ENCODE measurements at places on chromosomes 4 and X.

- DNase-seq: no peak
Observed at GRCh38 chrX:123834116-123834515, 25.7 kb upstream of the XIAP start.

- no peak for DNase-seq
Observed at GRCh38 chr4:136342666-136343065, 1189.6 kb downstream of the PCDH18 start.

- no peak for DNase-seq
Observed at GRCh38 chrX:103697687-103698086, 11.2 kb upstream of the MORF4L2 start.

DNA sequence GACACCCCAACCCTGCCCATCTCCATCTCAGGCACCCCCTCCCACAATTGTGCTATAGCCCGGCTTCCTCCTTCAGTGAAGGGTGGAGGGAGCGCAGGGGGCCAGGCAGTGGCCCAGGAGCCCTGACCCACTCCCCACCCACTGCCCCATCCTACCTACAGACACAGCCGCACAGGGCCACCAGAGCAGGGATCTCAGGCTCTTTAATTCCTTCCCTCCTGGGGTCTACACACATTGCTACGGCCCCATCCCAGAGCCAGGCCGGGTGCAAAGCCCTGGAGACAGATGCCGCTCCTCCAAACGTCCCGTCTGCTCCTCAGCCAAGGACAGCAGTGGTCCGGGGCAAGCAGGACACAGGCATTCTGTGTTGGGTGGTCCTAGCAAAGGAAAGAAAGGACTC is 12.8 kb upstream of the DUSP9 start:
- no peak for DNase-seq

GRCh38 chr4:15232366-15233263 is 195.2 kb upstream of the C1QTNF7 start:
- no peak for DNase-seq

DNA sequence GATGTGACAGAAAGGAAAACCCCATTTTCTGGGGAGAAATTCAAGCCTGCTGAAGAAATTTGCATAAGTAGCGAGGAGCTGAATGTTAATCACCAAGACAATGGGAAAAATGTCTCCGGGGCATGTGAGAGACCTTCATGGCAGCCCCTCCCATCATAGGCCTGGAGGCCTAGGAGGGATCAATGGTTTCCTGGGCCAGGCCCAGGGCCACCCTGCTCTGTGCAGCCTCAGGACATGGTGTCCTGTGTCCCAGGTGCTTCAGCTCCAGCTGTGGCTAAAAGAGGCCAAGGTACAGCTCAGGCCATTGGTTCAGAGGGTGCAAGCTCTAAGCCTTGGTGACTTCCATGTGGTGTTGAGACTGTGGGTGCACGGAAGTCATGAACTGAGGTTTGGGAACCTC is 31.2 kb downstream of the ETDB start:
- no peak for DNase-seq

- peak; percentile 66 for DNase-seq
Observed at GRCh38 chr4:15882675-15883086, 55.9 kb downstream of the FGFBP1 start.

GRCh38 chr4:95049551-95050233 is 291.9 kb downstream of the BMPR1B start:
- DNase-seq: no peak

- DNase-seq: no peak
Observed at GRCh38 chr4:97139791-97140190, 1003.5 kb downstream of the STPG2 start.

GRCh38 chr4:183443655-183444213 is 702 bp upstream of the CDKN2AIP start:
- no peak for DNase-seq

- DNase-seq: peak; percentile 4
Observed at GRCh38 chr4:165873298-165874071, 448 bp downstream of the TLL1 start.

GRCh38 chr4:3285558-3286334 is 7.1 kb upstream of the RGS12 start:
- no peak for DNase-seq

DNA sequence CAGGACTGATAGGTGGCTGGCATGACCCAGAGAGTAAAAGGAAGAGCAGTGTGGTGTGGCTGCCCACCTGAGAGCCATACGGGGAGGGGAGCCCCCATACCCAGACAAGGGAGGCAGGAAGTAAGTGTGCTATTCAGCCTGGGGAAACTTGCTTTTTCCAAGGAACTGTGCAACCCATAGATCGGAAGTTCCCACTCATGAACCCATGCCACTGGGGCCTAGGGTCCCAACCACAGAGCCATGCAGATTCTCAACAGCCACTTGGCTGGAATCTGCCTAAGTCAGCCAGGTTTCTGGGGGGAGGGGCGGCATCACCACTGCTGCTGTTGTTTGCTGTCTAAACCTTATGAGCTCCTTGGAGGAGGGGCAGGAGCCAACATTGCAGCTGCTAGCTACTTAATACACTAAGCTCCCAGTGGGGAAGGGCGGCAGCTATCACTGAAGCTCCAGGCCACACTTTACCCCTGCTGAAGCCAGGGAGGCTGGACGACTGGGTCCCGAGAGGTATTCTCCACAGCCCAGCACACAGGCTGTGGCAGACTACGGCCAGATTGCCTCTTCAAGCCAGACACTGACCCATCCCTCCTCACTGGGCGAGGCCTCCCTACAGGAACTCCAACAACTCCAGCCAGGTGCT is 410.4 kb downstream of the INPP4B start:
- DNase-seq: peak; percentile 14

GRCh38 chr4:85675076-85676049 is 200.4 kb downstream of the ARHGAP24 start:
- DNase-seq: no peak

DNA sequence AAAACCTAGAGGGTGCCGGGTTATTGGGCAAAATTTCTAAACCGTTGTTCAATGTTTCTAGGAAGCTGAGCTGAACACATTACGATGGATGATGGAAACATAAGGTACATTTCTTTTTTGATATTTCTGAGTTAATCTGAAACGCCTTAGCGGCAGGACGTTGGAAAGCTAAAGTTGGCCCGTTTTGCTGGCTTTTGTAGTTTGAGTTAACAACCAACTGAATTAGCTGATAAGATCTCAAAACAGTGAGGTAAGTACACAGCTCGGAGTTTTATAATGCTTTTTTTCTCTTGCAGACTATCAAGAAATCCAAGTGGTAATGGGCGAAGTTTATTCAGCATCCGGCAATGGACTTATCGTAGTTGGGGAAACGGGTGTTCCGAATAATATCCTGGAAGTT is 73.5 kb downstream of the PRSS12 start:
- DNase-seq: no peak

DNA sequence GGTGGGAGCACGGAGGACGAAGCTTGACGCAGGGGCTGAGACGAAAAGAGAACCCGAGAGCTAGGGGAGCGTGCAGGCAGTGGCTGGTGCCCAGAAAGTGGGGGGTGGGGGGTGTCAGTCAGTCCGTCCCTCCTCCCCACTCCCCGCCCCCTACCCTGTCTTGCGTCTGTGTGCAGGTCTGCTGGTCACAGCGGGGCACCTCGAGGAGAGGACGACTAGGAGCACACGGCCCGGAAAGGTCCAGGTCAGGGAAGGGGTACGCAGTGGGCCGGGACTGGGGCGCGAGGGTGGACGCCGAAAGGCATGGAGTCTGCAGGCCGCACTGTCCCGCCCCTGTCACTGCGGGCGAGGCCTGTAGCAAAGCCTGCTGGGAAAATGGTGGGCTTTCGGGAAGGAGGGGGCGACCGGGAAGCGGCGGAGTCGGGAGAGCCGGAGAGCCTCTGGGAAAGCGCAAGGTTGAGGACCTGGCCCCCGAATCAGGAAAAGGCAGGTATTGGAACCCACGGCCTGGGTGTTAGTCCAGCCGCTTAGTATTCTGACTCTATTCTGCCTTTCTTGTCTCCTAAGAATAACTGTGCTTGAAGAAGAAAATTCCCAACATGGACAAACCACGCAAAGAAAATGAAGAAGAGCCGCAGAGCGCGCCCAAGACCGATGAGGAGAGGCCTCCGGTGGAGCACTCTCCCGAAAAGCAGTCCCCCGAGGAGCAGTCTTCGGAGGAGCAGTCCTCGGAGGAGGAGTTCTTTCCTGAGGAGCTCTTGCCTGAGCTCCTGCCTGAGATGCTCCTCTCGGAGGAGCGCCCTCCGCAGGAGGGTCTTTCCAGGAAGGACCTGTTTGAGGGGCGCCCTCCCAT is 769 bp downstream of the TCEAL1 start:
- DNase-seq: no peak

- no peak for DNase-seq
Observed at GRCh38 chr4:9988363-9988749, 32.9 kb downstream of the SLC2A9 start.

- DNase-seq: no peak
Observed at GRCh38 chrX:13338996-13339515, 19.2 kb upstream of the ATXN3L start.

DNA sequence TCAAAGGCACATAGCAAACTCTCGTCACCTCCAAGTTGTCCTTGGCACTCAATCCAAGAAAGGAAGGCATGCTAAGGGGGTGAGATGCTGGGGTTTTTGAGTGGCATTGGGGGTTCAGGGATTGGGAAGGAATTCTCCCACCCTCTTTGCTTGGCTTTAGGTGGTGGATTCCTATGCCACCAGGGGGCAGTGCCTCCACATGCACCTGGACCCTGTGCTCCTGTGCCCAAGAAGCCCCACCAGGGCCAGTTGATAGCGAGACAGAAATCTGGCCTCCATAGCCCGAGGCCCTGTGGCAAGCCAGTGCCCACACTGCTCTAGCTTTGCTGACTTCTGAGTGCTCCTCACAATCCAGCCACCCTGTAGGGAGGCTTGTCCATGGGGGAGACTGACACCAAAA is 2.0 kb upstream of the FATE1 start:
- DNase-seq: no peak

- no peak for DNase-seq
Observed at GRCh38 chrX:12210196-12210815, 72.0 kb downstream of the FRMPD4 start.

GRCh38 chr4:145822581-145822980 is 116.0 kb downstream of the ZNF827 start:
- no peak for DNase-seq

DNA sequence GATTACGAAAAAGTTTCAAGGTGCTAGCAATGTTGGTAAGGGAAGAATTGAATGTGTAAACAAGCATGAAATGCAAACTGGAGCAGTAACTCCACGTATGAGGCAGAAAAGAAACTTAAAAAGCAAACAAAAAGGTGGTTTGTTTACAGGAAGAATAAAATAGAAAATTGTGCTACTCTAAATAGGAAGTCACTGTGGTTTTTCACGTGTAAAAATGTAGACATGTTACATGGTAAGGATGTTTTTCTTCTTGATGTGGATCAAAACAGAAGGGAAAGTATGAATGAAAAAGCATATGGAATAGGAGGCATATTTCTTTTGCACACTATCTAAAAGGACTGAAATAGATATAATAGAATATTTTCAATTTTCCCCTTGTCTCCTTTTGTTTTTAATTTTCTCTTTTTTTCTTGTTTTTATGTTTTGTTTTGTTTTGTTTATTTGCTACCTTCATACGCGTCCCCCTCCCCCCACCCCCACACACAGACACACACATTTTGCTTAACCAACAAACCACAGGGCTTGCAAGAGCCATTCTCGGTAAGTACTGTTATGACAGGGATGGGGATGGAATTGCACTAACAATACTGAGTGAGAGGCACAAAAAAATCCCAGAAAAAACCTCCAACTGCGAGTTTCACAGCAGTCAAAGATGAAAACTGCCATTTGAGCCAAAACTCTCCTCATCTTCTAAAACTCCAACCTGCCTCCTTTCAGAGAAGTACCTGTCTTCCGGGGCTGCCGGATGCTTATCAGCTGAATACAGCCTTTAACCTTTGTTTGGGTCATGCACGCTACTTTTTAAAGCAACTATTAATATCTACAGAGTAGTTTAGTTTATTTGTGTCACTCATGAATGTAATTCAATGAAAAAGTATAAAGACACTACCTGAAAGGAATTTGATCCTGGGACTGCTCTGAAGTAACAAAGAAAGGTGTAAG is 135.8 kb downstream of the IL15 start:
- no peak for DNase-seq

DNA sequence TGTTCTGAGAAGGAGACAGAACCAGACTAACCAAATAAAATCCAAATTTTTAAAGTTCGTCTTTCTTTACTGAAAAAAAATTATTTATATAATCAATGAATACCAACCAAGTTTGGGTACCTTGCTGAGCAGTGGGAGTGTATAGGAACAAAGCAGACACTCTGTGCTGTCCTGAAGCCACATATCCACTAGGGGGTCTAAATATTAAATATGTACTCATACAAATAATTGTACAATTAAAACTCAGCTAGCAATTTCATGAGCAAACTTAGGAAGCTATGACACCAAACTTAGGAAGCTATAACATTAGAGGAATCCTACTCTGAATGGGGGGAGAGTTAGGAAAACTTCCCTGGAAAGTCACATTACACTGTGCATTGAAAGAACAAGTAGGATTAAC is 582.0 kb upstream of the EPHA5 start:
- DNase-seq: no peak

- DNase-seq: no peak
Observed at GRCh38 chr4:95742179-95742578, 97.7 kb upstream of the PDHA2 start.

GRCh38 chr4:7068279-7068842 is 497 bp upstream of the GRPEL1 start:
- no peak for DNase-seq

DNA sequence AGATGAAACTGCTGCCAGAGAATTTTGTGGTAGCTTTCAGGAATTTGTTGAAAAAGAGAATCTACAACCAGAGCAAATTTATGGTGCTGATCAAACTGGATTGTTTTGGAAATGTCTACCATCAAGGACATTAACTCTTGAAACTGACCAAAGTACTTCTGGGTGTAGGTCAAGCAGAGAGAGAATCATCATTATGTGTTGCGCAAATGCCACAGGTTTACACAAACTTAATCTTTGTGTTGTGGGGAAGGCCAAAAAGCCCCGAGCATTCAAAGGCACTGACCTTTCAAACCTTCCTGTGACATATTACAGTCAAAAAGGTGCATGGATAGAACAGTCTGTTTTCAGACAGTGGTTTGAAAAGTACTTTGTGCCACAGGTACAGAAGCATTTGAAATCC is 2.1 kb downstream of the TIGD2 start:
- no peak for DNase-seq

- no peak for DNase-seq
Observed at GRCh38 chr4:169662206-169662605, 41.8 kb downstream of the CLCN3 start.

GRCh38 chr4:158496030-158496741 is 25.5 kb upstream of the RXFP1 start:
- DNase-seq: peak; percentile 7

- peak; percentile 10 for DNase-seq
Observed at GRCh38 chr4:1628892-1629698, 55.0 kb downstream of the FAM53A start.

DNA sequence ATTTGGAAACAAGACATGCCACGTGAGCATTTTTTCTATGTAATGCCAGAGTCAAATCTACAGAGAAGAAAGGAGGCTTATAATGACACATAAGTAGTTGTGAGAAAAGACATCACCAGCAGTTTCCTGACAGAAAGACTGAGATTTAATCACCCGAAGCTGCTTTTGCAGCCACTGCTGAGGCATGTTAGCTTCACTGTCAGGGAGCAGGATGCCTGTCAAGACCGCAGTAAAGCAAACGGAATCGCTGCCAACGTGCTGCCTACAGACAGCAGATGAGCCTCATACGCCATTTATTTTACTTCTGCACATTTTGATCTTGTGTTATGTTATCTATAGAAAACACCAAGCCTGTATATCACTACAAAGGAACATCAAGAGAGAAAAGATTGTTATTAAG is 68.7 kb upstream of the NDST3 start:
- no peak for DNase-seq

GRCh38 chr4:2390146-2390545 is 28.3 kb downstream of the ZFYVE28 start:
- DNase-seq: no peak

- DNase-seq: peak; percentile 18
Observed at GRCh38 chr4:25144870-25145481, 15.3 kb downstream of the SEPSECS start.

Measured in NCI-H774 (cell line).